ENCODE measurements at places on chromosomes 6 and 20. TPM values are rescaled to one million over a fixed set of nuclear protein-coding genes. Genes with fewer than 3 reads are reported as not detected.

- no peak for DNase-seq
Observed at GRCh38 chr6:113627480-113627879, 229.7 kb upstream of the MARCKS start.

The OPRM1 gene
- not detected for total RNA-seq

The TSPYL1 gene
- total RNA-seq, result 81.8 TPM

The RIPOR3 gene
- 26.9 TPM for total RNA-seq

DNA sequence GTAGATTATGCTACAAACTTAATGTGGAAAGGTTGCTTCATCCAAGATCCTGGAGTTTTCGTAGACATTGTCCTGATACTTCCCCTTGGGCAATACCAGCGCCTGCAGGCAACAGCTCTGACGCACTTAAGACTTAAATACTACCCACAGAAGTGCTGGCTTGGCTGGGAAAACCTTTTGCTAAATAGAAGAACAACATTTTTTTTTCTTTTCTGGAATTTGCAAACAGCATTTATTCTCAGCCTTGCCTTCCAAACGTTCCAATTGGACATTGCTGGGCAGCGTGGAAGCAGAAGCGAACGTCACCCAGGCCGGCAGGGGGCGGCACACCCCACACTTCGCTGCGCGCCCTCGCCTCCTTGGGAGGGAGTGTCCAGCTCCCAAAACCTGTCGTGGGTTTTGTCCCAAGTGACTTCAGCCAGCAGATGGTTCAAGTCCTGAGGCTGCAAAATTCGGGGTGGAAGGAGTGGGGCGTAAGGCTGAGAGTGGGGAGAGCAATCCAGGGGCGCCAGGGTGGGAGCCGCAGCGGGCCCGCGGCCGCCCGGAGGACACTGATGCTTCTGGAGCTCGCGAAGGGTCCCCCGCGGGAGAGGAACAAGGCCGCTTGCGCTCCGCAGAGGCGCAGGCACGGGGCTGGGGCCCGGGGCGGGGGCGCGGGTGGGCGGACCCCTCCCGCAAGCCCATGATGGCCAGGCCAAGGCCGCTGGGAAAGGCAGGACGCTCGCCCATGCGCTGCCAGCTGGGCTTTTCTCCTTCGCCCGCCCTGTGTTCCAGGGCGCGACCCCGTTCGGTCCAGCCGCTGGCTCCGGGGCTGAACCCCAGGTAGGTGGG is 60.8 kb upstream of the MAP3K4 start:
- DNase-seq, result peak; percentile 58

DNA sequence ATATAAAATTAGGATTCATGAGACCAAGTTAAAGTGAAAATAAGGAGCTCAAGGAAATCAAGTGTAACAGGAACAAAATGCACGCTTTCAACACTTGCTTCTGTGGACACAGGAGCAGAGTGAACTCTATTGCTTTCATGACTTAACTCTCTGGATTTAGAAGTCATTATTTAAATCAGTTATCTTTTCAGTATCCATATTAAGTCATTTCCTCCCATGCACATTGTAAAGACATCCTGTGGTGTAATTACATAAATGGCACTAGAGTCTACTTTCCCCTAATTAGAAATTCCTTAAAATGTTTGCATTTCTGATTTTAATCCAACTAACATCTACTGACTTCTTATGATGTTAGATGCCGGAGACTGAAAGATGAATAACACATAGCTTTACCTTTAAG is 88.0 kb downstream of the INSM1 start:
- no peak for DNase-seq

The LPA gene
- not detected for total RNA-seq

DNA sequence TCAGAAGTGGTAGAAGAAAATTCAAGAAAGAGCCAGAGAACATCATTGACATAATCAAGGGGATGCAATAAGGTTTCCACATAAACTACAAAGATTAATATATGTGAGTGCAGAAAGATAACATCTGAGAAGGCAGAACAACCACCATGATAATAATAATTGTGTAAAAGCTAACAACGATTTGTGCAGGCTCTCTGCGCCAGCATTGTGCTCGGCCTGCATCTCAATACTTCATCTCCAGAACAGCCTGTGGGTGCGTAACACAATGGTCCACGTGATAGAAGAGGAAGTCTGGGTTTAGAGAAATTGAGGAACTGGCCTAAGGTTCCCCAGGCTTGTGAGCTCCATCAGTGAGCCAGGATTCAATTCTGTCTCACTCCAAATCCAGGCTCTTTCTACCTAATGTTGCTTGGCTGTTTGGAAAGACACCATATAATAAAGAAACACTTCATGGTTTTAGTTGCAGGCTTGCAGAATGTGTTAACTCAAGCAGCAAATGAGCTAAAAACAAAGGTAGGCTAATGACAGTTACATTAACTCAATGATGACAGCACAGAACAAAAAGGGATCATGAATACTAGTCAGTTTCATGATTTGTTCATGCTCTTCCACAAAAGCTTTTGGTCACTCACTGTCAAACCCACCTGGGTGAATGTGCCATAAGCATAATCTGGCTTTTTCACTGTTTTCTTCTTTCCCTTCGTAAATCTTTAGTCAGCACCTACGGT is 71.2 kb downstream of the LY86 start:
- no peak for DNase-seq

- DNase-seq, result no peak
Observed at GRCh38 chr6:30129265-30130178, 6.4 kb upstream of the TRIM40 start.

DNA sequence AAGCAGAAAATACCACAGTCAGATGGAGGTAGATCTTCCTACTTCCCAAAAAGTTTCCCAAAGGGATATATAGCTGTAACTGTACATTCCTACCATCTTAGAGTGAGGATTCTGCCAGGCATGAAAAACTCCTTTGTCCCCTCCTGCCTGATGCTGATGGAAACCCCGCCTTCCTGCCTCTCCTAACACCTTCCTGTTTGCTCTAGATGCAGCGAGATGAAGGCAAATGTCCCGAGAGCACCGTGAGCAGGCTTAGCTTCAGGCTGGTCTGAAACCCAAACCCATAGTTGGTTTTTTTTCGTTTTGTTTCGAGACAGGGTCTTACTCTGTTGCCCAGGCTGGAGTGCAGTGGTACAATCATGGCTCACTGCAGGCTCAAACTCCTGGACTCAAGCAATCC is 55.6 kb downstream of the MYB start:
- DNase-seq, result no peak

GRCh38 chr6:3314176-3314575 is 55.4 kb downstream of the PSMG4 start:
- no peak for DNase-seq

- DNase-seq, result no peak
Observed at GRCh38 chr6:142387997-142388815, 86.4 kb downstream of the ADGRG6 start.

The APCDD1L gene
- total RNA-seq, result not detected

DNA sequence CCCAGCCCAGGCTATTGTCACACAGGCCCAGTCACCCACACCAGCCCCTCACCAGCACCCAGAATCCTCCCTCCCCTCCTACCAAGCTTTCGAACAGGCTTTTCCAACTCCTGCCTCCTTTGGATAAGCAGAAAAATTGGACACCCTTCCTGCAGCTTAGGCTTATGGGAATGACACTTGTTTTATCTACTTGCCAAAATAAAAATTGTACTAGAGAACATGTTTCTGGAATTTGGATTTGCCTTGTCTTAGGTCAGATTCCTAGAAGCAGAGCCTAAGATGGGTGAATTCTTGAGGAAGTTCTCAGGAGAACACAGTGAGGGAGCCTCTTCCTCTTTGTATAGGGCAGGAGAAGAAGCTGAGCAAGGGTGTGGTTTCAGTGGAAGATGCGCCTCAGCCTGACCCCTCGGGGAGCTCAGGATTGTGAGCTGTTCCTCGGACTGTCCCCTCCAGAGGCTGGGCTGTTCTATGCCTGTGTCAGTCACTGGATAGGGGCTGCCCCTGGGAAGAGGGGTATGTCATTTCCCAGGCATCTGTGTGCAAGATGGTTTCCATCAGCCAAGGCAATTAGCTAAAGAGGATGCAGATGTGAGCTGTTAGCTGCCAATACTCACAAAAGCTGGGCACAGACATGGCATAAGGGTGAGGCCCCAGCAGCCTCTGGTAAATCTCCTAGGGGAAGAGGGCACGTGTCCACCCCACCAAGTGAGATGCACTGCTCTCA is 33.9 kb downstream of the ITPR3 start:
- DNase-seq, result no peak

The RIPPLY2 gene
- not detected for total RNA-seq

The OR12D3 gene
- total RNA-seq, result not detected

DNA sequence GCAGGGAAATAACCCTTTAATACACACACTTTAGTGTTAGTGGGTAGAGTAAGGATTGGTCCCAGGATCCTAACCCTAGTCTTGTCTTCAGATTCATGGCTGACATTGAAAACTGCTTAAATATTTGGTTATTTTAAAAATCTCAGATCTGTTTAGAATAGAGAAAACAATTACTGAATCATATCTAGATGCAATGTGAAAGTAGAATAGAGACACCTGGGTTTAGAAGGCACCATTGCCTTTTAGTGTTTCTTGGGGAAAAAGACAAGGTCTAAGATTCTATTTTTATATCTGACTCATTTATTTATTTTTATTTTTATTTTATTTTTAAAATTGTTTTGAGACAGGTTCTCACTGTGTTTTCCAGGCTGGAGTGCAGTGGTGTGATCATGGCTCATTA is 6.0 kb downstream of the DDX43 start:
- DNase-seq, result no peak

- no peak for DNase-seq
Observed at GRCh38 chr6:167705211-167705750, 121.4 kb upstream of the AFDN start.

The SOX4 gene
- 48.8 TPM for total RNA-seq

- DNase-seq, result no peak
Observed at GRCh38 chr20:36145877-36146707, 8.4 kb upstream of the EPB41L1 start.

GRCh38 chr6:126427713-126428112 is 87.8 kb downstream of the CENPW start:
- no peak for DNase-seq

The STK38 gene
- total RNA-seq, result 39.4 TPM

The PRPH2 gene
- total RNA-seq, result not detected

DNA sequence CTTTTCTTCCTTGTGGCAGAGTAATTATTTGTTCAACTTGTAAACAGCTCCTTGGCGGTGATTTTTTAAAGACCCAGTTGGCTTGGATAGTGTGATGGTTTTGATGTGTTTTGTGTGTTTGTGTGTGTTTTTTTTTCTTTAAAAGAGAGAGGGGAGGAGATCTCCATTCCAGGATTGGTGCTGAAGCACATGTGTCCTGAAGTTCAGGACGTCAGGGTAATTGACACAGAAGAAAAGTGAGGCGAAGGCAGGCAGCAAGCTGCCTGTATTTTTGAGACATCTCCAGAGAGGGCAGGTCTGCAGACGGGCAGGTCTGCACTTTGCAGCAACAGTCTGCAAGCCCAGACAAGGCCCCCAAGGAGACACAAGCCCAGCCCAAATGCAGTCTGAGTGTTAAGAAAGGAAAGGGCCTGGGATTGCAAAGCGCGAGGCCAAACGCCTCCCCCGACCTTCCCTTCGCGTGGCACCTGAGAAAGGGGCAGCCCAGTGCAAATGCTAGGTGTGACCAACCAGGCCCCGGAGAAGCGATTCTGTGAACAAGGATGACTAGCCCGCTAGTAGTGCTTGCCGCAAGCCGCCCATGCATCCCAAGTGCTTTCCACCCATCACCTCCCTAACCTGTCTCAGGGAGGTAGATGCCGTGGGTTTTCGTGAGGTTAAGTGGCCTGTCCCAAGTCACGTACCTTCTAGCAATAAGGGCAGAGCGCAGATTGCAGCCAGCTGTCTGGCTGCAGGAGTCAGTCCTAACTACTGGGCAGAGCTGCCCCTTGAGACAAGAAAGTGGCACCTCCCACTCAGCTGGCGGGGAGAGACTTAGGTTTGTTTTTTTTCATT is 230.5 kb downstream of the ZMYND8 start:
- DNase-seq, result peak; percentile 70

The BPIFA1 gene
- total RNA-seq, result not detected

The RBPJL gene
- not detected for total RNA-seq

GRCh38 chr20:52025938-52026337 is 165.6 kb downstream of the ZFP64 start:
- DNase-seq, result no peak

DNA sequence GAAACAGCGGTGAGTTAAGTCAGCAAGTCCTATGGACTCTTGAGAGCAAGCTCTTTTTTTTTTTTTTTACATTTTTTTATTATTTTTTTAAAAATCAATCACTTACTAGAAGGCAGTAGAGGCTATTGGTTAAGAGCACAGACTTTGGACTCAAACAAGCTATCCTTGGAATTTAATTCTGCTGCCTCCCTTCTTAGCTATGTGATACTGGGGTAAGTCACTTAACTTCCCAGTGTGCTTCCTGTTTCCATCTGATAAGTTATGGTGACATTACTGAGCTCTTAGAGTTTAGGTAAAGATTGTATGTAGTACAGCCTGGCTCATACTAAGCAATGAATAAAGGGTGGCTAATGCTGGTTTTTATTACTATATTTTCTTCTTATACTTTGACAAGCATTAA is 770.5 kb upstream of the FLRT3 start:
- no peak for DNase-seq

- no peak for DNase-seq
Observed at GRCh38 chr6:45640081-45640491, 262.4 kb upstream of the SUPT3H start.

- DNase-seq, result no peak
Observed at GRCh38 chr20:8971669-8972316, 97.1 kb upstream of the PLCB4 start.

DNA sequence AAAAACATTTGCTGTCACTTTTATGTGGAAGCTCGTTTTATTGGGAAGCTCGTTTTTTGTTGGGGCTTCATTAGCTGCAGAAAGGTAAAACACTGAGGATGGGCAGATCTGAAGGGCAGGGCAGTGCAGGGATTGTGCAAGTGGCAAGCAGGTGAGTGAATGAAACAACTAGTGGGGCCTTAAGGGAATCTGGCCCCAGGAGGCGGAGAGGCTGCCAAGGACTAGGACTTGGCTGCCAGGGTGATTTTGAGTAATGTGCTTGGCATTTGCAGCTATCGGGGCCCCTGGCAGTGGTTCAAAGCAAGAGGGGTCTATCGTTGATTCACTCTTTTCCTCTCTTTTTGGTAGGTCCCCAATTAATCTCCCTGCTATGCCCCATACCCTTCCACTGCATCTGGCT is 11.5 kb downstream of the IL22RA2 start:
- DNase-seq, result no peak

- no peak for DNase-seq
Observed at GRCh38 chr6:125906158-125906998, 50.2 kb upstream of the HINT3 start.

DNA sequence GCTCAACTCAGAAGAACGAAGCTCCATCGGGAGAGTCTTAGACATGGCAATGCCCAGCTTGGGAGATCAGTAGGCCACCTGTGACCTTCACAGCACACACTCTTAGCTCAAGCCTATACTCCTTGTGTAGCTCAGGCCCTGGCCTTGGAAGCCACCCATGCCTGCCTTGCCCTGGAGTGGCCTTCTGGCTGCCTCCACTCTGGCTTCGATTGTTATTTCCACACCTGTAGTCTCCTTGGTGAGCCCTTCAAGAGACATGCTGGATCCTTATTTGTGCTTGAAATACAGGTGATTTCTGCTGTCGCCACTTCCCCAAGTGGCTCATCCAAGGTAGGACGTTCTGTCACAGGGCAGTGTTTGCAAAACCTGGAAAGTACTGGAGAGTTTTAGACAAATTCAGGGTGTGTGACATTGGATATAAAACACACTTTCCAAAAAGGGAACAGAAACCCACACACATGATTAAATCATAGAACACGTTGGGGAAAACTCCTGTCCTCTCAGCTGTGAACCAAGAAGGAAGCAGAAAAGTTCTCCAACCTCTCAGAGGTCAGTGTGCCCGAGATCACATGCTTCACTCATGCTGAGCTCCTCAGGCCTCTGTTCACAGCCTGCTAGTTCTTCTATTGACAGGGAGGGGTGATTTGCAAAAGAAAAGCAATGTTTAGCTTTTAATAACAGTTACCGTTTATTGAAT is 391.8 kb downstream of the CDC5L start:
- no peak for DNase-seq

Measured in breast epithelium (tissue), 4 donors.